ENCODE measurements at places on chromosomes 11 and 22. TPM values are rescaled to one million over a fixed set of nuclear protein-coding genes. Genes with fewer than 3 reads are reported as not detected.

- no peak for DNase-seq
Measured at GRCh38 chr22:47927648-47928210, 1165.3 kb downstream of the TBC1D22A start.

GRCh38 chr11:57426439-57426928 lies 437 bp downstream of the SLC43A3 start:
- DNase-seq, result peak; percentile 8

DNA sequence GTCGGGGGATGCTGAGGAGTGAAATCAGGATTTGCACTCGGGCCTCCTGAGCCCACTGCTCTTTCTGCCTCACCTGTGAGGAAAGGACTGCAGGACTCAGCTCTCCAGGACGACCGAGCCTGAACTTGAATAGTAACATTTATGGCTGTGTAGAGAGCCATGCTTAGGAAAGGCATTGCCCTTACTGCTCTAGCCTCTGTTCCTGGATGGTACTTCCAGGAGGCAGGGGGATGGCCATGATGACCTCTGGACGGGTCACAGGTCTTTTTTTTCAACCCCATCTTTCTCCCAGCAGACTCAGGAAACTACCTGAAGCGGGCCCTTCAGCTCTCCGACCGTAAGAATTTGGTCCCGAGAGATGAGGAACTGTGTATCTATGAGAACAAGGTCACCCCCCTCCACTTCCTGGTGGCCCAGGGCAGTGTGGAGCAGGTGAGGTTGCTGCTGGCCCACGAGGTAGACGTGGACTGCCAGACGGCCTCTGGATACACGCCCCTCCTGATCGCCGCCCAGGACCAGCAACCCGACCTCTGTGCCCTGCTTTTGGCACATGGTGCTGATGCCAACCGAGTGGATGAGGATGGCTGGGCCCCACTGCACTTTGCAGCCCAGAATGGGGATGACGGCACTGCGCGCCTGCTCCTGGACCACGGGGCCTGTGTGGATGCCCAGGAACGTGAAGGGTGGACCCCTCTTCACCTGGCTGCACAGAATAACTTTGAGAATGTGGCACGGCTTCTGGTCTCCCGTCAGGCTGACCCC lies 11.3 kb downstream of the ANKK1 start:
- DNase-seq, result no peak

The NOX4 gene
- polyA plus RNA-seq, result 62.9 TPM

GRCh38 chr11:124793466-124794278 lies 6.5 kb downstream of the MSANTD2 start:
- peak; percentile 58 for DNase-seq

GRCh38 chr22:30325065-30325720 lies 1.5 kb downstream of the TBC1D10A start:
- DNase-seq, result no peak

The SLC22A9 gene
- not detected for polyA plus RNA-seq

DNA sequence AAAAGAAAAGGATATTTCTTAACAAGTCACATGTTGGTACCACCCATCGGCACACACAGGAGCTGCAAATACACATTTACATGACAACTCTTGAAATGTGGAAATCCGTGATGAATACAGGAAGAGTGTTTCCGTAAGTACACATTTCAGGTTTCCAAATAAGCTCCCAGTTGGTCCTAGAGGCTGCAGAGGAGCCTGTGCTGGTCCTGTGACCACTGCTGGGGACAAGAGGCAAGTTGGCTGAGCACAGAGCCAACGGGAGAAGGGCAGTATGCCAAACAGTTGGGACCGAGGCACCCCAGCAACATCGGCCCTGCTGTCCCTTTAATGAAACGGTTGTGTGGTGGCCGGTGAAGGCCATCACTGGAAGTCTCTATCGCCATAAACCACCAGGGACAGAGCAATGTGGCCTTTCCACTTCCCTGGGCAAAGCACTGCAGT lies 38.5 kb upstream of the ARFGAP3 start:
- DNase-seq, result no peak

The NXPE2 gene
- 0.42 TPM for polyA plus RNA-seq

DNA sequence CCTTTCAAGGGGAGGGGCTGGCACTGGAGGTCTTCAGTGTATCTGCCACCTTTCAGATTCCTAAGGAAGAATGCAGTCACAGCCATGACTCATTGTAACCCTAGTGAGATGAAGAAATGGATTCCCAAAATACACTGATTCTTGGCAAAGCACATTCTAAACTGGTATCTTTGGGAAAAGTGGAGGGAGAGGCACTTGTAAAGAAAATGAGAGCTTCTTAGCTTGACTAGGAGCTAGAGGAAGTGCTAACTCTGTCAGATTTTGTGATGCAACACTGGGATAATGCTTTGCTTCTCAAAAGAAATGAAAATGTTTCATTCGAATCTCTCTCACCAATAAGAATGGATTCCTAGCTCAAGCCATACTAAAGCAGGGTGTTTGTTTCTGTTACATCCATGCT lies 14.3 kb downstream of the NRIP3 start:
- DNase-seq, result no peak

GRCh38 chr11:43981006-43981405 lies 38.6 kb downstream of the C11orf96 start:
- no peak for DNase-seq

- no peak for DNase-seq
Measured at GRCh38 chr22:42452456-42452855, 20.3 kb upstream of the NFAM1 start.

The CSKMT gene
- polyA plus RNA-seq, result 5.9 TPM

The DEUP1 gene
- 1.4 TPM for polyA plus RNA-seq

DNA sequence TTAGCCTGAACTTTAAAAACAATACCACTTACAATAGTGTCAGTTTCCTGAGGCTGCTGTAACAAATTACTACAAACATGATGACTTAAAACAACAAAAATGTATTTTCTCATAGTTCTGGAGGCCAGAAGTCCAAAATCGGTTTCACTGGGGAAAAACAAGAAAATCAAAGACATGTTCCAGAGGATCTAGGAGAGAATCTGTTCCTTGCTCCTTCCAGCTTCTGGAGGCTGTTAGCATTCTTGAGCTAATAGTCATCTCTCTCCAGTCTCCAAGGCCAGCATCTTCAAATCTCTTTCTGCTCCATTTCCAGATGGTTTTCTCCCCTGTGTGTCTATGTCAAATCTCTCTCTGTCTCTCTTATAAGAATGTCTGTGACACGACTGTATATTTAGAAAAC lies 67.6 kb upstream of the TEAD1 start:
- no peak for DNase-seq

- DNase-seq, result no peak
Measured at GRCh38 chr11:131653260-131653659, 282.8 kb downstream of the NTM start.

DNA sequence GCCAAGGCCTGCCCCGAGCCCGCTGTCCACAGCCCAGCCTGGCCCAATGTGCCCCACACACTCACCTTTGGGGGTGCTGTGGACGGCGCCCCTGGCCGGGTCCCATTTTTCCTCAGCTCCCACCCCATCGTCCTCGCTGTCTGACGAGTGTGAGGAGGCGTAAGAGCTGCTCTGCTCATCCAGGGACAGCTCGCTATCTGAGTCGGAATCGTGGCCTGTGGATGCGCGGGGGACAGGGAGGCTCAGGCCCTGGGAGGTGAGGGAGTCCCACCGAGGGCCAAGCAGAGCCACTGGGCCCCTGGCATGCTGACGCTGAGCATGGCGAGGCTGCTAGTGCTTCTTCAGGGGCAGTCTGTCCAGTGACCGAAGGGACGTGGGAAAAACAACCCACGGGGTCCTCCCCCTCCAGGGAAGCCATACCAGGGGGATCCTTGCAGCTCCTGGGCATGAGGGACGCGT lies 29.7 kb downstream of the TRMU start:
- no peak for DNase-seq

DNA sequence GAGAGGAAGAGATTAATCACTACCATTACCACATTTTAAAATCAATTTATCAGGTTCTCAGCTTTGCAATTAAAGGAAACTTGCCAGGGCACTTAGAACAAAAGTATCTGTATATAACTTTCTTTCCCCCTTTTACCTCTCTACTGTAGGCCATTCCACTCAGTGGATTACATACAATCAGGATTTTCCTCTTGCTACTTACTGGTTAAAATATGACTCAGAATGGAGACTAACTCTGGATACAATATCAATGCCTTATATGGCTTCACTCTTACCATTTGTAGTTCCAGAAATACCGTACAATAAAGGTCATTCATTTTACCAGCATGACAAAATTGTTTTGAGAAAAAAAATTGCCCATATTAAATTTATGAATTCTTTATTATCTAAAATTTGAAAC lies 706.8 kb downstream of the KCNA4 start:
- DNase-seq, result no peak
